ENCODE measurements at places on chromosomes 1 and 21. TPM values are rescaled to one million over a fixed set of nuclear protein-coding genes. Genes with fewer than 3 reads are reported as not detected.

PMVK gene
- total RNA-seq, result 9.7 TPM

VTCN1 gene
- total RNA-seq, result not detected

ROR1 gene
- 41.2 TPM for total RNA-seq

- no peak overlapping the region for H3K27ac ChIP-seq
- no peaks in the 10 kb centered on the region for H3K4me1 ChIP-seq
- no peaks in the 10 kb centered on the region for H3K27me3 ChIP-seq
- H3K4me3 ChIP-seq, result no peak overlapping the region
Observed at GRCh38 chr21:26686278-26686677, 113.2 kb upstream of the CYYR1 start.

DNA sequence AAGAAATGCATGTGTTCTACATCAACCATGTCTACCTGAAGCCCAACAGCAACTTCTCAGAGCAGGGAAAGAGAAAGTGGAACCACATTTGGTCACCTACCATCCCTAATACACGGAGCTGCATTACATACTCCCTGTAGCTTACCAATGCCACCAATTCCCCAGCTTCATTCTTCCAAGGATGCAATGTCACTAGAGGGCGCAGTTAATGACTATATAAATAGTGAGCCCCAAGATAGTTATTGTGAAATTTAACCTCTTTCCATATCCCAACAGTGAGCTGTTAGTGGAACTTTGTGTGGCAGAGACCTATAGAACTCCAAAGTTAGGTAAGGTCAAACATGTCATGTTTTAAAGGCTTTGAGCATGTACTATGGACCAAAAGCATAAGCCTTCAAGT, 618.3 kb downstream of the SMYD3 start:
- no peak overlapping the region for H3K27ac ChIP-seq
- no peaks in the 10 kb centered on the region for H3K36me3 ChIP-seq
- H3K4me3 ChIP-seq, result no peak overlapping the region
- DNase-seq, result no peak
- no peaks in the 10 kb centered on the region for H3K27me3 ChIP-seq
- no peaks in the 10 kb centered on the region for H3K4me1 ChIP-seq
